ENCODE measurements at places on chromosomes 2 and 18.

- DNase-seq: no peak
Observed at GRCh38 chr2:46006473-46007025, 290.7 kb upstream of the EPAS1 start.

DNA sequence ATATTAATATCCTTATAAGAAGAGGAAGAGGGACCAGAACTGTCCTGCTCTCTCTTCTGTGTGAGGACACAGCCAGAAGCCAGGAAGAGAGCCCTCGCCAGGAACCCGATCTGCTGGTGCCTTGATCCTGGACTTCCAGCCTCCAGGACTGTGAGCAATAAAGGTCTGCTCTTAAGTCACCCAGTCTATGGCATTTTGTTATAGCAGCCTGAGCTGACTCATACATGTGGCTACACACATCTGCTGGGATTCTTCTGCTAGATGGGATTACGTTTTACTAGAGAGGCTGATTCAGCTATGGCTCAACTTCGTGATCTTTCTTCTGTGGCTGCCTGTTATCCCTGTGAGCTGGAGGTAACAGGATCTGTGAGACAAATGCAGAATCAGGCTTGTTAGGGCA is 29.6 kb downstream of the ARL4C start:
- DNase-seq: no peak

- DNase-seq: no peak
Observed at GRCh38 chr2:237097911-237098702, 12.4 kb downstream of the COPS8 start.

- no peak for DNase-seq
Observed at GRCh38 chr18:78966793-78967106, 12.9 kb upstream of the SALL3 start.

- no peak for DNase-seq
Observed at GRCh38 chr18:7879717-7880116, 312.6 kb downstream of the PTPRM start.

- no peak for DNase-seq
Observed at GRCh38 chr2:5938566-5938896, 246.3 kb downstream of the SOX11 start.

GRCh38 chr18:74715306-74715705 is 117.6 kb downstream of the ZNF407 start:
- no peak for DNase-seq

GRCh38 chr2:7456762-7457161 is 539.5 kb downstream of the RNF144A start:
- DNase-seq: no peak

DNA sequence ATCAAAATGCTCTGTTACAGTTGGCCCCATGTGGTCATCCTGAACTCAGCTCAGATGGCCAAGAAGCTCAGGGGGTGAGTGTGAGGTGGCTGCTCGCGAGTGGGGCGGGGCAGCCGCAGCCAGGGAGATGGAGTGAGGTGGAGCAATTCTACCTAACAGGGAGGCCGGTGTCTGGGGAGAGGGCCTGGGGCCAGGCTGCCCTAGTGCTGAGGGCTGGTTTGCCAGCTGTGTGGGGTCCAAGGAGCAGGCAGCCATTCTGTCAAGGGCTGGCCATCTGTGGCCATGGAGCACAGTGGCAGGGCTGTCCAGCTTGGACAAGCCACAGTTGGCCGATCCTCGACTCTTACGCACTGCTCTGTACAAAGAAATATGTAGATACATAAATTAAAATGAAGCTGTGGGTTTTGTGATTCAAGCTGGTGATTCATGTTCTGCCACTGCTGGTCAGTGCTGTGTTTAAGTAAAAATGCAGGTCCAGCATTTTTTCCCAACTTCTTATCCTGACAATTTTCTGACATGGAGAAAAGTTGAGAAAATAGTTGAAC is 82.1 kb downstream of the HS6ST1 start:
- DNase-seq: no peak

DNA sequence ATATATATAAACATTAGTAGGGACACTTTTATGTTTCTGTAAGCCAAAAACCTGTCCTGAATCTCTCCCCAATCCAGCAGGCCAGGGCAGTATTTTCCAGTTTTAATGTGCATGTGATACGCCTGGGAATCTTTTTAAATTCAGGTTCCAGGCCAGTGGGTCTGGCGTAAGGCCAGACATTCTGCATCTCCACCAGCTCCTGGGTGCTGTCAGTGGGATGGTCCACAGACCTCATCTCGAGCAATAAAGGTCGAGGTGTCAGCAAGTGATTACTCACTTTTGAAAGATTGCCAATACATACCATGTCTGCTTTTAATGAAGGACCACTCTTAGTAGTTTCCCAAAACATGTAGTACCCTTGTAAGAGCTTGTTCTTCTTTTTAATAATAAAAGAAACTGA is 189.9 kb upstream of the SH3BP4 start:
- no peak for DNase-seq

GRCh38 chr2:204279819-204280218 is 265.5 kb upstream of the PARD3B start:
- DNase-seq: no peak

- DNase-seq: no peak
Observed at GRCh38 chr2:173387079-173387478, 32.4 kb downstream of the CDCA7 start.

GRCh38 chr2:216909541-216910210 is 49.8 kb upstream of the TNP1 start:
- no peak for DNase-seq

DNA sequence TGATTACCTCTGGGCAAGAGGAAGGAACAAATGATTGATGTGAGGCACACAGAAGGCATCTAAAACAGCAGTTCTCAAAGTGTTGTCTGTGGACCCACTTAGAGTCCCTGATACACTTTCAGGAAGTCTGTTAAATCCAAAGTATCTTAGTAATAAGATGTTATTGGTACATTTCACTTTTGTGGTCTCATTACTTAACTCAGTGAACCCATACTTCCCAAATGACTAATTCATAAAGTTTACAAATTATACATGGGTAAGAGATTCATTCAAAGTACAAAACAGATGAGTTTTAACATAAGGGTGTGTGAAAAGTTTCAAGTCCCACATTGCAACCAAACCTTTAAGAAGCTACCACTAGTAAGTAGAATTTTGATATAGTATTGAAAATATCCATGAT is 440.5 kb downstream of the NUP35 start:
- no peak for DNase-seq

- DNase-seq: no peak
Observed at GRCh38 chr18:60493066-60493465, 120.5 kb upstream of the MC4R start.
